ENCODE measurements at places on chromosomes 5 and 9. TPM values are rescaled to one million over a fixed set of nuclear protein-coding genes. Genes with fewer than 3 reads are reported as not detected.

TNFSF8 gene
- total RNA-seq = 5.0 TPM

ANKRD34B gene
- 1.5 TPM for total RNA-seq

ECSCR gene
- 34.9 TPM for total RNA-seq

SLC1A3 gene
- 27.8 TPM for total RNA-seq

ATP10B gene
- total RNA-seq = 1.4 TPM

C5orf34 gene
- 2.3 TPM for total RNA-seq

LCN9 gene
- total RNA-seq = not detected

CEP72 gene
- total RNA-seq = 7.8 TPM

WNT8A gene
- not detected for total RNA-seq

ACSL6 gene
- 1.4 TPM for total RNA-seq

UBQLN1 gene
- 95.3 TPM for total RNA-seq

FREM1 gene
- total RNA-seq = 8.3 TPM

ERAP2 gene
- 8.2 TPM for total RNA-seq

LIFR gene
- 90.1 TPM for total RNA-seq

SHROOM1 gene
- total RNA-seq = 13.4 TPM
